Dorsolateral prefrontal cortex (tissue), 122 donors: ENCODE measurements at places on chromosomes 4 and X.

GRCh38 chrX:26778320-26778888 is 562.4 kb downstream of the MAGEB5 start:
- no peak for DNase-seq

DNA sequence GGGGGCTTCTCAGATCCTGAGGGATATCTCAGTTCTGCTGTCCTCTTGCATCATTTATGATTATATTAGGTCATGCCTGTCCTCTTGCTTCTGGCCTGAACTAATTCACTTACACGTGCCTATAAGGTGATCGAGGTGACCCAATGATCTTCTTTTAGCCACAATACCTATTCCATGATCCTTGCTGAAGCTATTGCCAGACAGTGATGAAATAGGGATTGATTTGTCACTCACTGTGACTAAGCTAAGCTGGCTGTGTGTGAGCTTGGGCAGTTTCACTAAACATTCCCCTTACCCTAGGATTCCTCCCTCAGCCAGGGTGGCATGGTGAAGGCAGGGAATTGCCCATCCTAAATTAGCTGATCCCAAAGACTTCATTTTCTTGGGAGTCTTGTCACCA is 19.0 kb downstream of the HADH start:
- DNase-seq = no peak

DNA sequence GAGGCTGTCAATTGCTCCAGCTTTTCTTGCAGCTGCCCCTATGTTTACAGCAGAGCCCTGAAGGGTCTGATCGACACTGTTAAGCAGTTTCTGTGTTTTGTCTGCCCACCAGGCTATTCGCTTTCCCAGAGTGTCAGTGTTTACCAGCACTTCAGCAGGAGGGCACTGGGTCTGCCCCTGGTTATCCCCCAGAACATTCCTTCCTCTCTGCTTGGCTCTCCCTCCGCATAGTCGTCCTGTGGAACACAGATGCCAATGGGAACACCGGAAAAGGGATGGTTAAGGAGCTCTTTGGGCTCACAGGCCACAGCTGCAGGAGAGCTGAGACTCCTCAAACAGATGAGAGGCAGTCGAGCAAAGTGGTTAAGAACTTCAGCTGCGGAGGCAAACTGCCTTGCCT is 71.3 kb upstream of the FBXW7 start:
- no peak for DNase-seq

DNA sequence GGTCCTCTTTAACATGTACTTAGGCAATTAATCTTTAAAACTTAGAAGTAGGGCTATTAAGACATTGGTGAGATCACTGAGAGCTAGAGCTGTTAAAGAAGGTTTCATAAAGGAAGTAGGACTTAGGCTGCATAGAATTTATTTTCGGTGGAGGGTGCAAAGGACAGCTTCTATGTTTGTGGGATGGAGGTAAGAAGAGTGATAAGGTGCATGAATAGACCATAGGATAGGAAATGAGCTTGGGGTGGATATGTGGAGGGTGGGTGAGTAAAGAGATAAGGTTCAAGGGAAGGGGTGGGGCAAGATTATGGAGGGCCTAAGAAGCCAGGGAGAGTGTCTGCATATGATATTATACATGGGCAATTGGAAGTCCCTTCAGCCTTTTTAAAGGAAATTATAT is 15.9 kb downstream of the RTL9 start:
- DNase-seq = no peak

GRCh38 chr4:158129694-158130093 is 43.1 kb downstream of the GASK1B start:
- no peak for DNase-seq

DNA sequence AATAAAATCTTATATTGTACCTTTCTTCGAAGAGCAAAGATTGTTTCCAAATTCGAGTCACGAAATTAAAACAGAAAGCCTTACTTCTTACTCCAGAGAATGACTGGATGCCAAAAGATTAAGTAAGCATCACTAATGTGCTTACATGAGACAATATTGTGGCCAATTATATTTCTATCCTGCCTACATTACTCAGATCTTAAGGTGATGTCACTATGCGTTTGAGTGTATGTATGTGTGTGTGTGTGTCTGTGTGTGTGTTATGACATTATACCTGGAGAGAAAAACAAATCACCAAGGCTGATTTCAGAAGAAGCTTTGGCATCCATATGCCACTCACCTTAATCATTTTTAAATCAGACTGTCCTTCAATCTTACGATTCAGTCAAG is 556.3 kb downstream of the PPARGC1A start:
- no peak for DNase-seq

- DNase-seq = no peak
Measured at GRCh38 chr4:1616557-1616930, 67.6 kb downstream of the FAM53A start.

DNA sequence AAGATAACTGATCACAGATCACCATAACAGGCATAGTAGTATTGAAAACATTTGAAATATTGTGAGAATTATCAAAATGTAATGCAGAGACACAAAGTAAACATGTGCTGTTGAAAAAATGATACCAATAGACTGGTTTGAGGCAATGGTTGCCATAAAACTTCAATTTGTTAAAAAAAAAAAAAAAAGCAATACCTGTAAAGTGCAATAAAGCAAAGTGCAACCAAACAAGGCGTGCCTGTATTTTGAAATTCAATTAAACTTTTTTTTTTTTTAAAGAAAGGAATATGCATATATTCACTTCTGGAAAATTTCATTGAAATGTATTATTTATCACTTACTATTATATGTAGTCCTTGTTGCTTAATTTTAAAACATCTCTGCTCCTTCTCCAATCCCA is 27.7 kb downstream of the TMEM154 start:
- no peak for DNase-seq

- DNase-seq = no peak
Measured at GRCh38 chr4:90960433-90960832, 833.2 kb downstream of the CCSER1 start.

DNA sequence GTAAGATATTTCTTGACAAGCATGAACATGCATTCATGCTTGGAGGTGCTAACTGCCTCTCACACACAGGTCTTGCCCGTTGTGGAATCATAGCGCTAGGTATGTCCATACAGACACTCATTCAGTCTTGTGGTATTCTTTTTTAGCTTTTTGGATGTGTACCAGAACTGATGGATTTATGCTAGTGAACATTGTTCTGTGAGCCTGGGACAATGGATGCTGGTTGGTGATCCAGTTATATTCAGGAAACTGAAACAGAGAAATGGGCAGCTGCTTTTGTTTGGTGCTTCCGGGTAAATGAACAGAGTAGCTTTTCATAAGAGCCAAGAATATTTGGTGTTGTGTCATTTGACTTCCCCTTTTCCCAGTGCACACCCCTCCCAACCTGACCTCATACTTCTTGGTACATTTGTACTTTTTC is 78.9 kb upstream of the SLC4A4 start:
- no peak for DNase-seq

GRCh38 chrX:68947882-68948605 is 119.2 kb downstream of the EFNB1 start:
- no peak for DNase-seq

DNA sequence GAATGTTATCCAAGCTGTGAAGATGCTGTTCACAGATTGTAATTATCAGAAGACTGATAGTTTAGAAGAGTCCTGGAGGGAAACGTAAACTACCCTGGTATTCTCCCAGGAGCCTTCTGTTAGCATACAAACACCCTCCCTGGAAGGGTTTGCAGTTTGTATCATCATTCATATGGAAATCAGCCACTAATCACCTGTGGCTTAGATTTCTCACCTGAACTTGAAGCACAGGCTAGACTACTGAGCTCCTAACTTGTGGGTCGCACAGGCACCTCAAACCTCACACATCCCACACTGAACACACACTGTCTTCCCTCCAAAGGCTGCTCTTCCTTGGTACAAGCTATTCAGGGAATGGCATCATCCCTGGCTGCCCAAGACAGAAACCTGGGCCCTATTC is 30.7 kb downstream of the SHISA3 start:
- no peak for DNase-seq

- DNase-seq = no peak
Measured at GRCh38 chrX:19179389-19179788, 57.1 kb upstream of the ADGRG2 start.

GRCh38 chr4:121697564-121697963 is 784 bp upstream of the ANXA5 start:
- no peak for DNase-seq

- no peak for DNase-seq
Measured at GRCh38 chr4:80101071-80101791, 28.2 kb upstream of the ANTXR2 start.
